Activated gamma-delta T cell (primary cell): ENCODE measurements at places on chromosomes 7 and 10.

- no peak for DNase-seq
Measured at GRCh38 chr10:79947787-79948424, 999 bp downstream of the SFTPD start.

- no peak for DNase-seq
Measured at GRCh38 chr7:94838717-94839116, 68.7 kb upstream of the PPP1R9A start.

DNA sequence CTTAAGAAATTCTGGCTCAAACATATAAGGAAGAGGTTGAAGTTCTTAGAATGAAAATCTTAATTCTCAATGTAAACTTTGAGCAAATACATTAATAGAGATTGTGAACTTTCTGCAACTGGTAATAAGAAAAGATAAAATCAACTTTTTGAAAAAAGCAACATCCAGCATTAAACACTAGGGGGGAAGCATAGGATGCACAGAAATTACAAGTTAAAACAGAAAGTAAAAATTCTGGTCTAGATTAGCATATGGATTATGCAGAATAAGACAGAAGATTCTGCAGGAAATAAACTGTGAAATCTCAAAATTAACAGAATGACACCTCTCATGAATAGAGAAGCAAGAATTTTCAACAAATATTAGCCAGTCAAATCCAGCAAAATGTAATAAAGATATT, 38.0 kb upstream of the CAV2 start:
- no peak for DNase-seq

GRCh38 chr10:4138146-4138721, 353.2 kb upstream of the KLF6 start:
- no peak for DNase-seq

DNA sequence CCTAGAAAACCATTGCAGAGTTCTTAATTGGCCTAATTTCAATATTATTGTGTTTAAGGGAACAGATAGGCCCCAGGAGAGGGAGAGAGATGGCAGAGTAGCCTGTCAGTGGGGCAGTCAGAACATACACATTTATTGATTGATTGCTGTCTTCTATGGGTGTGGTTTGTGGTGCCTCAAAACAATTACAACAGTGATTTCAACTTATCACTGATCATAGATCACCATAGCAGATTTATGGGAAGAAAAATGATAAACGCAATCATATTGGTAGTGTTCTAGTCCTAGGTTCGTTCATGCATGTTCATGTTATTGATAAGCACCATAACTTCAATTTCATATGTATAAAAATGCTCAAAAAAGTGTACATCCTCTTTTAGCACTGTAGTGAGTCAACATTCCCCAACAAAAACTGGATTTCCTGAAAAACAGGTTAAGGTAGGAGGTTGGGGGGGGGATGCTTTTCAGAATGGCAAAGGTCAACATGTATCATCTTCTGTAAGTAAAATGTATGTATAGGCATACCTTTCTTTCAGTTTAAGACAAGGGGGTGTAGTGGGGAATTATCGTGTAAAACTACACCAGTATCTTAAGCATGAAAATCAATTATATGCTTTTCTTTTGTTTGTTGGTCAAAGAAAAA, 1.1 kb upstream of the TNKS2 start:
- no peak for DNase-seq

DNA sequence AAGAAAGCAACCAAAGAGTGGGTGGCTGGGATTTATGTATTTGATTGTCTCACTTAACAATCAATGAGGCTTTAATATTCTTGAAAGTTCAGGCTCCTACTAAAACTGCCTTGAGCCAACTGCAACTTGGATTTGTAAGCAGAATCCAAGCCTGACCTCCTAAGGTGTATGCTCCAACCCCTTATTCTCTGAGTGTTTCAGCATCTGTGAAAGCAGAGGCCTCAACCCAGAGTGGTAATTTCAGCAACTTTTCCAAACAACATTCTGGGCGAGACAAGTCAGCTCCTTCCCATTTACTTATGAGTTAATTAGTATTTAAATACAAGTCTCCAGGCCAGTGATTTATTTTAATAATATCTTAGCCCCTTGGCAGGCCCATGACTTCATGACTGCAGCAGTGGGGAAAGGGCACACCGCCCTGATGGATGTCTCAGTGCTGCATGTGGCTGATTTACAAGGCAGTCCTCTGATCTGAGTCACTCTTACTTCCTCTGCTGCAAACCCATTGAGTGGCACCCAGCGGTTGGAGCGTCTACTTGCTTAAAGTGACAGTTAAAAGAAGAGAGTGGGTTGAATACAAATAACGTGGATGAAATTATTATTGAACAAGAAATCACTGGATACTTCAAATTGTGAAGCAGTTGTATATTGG, 209.1 kb downstream of the TRIL start:
- DNase-seq, result no peak

- no peak for DNase-seq
Measured at GRCh38 chr10:104099941-104100340, 14.3 kb upstream of the COL17A1 start.

DNA sequence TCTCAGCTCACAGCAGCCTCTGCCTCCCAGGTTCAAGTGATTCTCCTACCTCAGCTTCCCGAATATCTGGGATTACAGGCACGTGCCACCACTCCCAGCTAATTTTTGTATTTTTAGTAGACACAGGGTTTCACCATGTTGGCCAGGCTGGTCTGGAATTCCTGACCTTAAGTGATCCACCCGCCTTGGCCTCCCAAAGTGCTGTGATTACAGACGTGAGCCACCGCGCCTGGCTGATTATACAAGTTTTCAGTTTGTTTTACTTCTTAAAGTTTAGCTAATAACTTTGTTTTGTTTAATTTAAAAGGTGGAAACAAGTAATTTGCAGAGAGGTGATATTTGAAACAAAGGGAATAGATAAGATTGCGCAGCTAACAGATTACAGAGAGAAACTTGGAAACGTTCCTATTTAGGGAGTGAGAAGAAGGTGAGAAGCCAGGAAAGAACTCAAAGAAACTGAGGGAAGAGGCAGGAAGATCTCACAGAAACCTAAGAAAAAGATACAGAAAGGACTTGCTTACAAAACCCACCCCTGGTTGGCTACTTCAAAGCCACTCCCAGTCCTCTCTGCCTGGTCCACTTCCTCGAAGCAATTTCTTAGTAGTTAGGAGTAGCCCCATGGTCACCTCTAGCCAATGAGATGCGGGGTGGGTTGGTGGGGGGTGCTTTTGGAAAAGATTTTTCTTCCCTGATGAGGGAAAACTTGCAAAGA, 15.0 kb upstream of the PDLIM1 start:
- no peak for DNase-seq

DNA sequence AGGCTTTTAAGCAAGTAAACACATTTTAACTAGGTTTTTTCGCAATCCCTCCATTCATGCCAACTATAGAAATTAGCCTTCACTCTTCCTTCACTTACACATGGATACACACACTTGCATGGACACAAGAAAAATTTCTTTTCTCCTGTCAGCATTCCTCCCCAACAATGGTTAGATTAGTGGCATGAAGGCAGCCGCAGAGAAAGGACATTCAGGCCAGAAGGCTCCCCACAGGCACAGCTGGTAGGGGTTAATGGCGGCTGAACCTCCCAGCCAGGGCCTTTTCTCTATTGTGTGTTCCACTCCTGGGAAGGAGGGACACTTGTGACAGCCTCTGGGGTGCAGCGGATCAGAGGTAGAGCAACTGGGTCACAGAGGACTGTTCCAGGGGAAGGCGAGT, 255.0 kb upstream of the SP8 start:
- DNase-seq, result no peak

- no peak for DNase-seq
Measured at GRCh38 chr7:116691664-116692063, 19.7 kb downstream of the MET start.

DNA sequence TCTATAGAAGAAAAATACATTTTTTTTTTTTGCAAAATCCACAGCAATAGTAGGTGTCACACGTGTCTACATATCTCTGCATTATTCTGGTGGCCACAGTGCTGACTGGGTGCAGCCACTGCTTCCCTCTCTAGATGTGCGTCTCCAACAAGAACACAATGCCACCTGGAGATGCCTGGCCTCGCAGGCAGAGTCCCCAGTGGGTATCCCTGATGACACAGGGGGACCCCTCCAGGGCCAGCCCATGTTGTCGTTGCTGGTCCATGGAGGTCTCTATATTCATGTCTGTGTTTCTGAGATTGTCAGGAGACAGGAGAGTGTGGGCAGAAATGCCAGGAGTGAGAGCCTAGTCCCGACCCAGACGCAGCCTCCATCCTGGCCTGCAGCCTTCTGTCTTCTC, 345.9 kb upstream of the SHH start:
- no peak for DNase-seq

DNA sequence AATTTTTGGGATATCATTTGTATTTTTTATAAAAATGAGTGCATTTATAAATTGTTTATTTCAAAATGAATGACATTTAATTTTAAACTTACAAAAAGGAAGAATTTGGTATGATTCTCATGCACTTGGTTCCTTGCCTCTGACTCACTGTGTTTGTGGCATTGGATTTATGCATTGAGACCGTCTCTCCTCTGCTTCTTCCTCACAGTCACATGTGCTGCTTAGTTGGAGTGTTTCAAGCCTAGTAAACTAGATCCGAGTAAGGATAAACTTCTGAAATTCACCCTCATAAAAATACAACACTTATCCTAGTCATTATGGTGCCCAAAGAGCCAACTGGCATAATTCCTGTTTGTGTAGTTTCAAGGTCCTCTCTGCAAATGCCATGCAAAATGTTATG, 19.1 kb upstream of the FZD8 start:
- DNase-seq, result no peak

- no peak for DNase-seq
Measured at GRCh38 chr10:60732198-60732806, 46.0 kb upstream of the CDK1 start.

- no peak for DNase-seq
Measured at GRCh38 chr7:7959979-7960670, 8.5 kb upstream of the GLCCI1 start.

- DNase-seq, result no peak
Measured at GRCh38 chr7:152202056-152202455, 176.6 kb downstream of the GALNT11 start.
